Activated CD4-positive, alpha-beta T cell treated with anti-CD3 and anti-CD28 coated beads, Interleukin-2, amount 50 U/mL, for 4 hours (primary cell): ENCODE measurements at places on chromosomes 4 and X.

DNA sequence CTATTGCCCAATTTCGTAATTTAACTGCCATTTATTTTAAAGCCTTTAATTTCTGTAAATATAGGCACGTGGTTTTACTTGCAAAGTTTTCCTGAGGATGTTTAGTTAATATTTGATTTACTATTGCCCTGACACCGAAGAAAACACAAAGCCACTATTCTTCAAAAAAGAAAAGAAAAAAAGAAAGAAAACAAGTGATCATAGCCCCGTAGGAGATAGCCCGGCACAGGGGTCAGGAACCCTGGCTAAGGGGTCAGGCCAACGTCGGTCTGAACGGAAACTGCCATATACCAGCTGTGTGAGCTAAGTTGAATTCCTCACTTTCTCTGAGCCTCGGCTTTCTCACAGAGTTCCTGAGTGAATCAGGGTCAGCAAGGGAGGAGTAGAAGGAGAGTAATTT is 17.7 kb upstream of the LAMP2 start:
- DNase-seq = no peak

GRCh38 chr4:15779306-15779705 is 1.2 kb downstream of the CD38 start:
- DNase-seq = no peak

GRCh38 chr4:182384631-182385091 is 141.5 kb downstream of the TENM3 start:
- no peak for DNase-seq

DNA sequence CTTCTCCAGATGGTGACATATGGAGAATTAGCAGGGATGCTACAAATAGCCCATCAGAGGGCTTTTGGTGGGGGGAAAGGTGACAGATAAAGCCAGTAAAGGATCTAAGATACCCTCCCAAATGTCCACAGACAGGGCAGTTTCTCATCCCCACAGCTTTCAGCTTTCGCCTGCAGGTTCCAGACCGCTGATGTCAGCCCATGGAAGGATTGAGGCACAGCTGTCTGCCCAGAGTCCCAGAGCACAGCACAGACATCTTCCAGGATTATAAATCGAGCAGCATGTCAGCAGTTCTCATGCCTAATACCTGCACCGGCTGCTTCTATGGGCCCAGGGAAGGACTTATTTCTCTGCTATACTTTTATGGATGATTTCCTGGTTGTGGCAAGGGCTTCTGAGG is 96.7 kb upstream of the MXRA5 start:
- DNase-seq = no peak

- DNase-seq = no peak
Measured at GRCh38 chrX:153732401-153732800, 7.7 kb downstream of the ABCD1 start.

GRCh38 chrX:106927023-106927422 is 6.8 kb downstream of the CLDN2 start:
- DNase-seq = no peak

DNA sequence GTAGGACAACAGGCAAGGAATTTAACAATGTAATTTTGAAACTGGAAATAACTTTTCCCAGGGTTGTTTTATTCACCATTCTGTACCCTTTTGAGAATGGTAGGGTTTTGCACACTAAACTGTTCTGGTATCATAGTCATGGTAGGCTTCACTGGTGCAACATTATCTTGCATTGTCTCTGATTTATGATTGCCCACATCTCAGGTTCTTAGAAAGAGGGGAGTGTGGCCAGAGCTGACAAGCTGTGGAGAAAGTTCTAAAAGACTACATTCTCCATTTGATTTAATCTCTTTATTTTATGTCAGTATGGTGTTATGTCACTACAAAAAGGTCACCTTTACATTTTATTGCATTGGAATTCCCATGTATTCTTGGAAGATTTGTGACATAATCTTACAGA is 447.3 kb downstream of the GRIA2 start:
- no peak for DNase-seq

DNA sequence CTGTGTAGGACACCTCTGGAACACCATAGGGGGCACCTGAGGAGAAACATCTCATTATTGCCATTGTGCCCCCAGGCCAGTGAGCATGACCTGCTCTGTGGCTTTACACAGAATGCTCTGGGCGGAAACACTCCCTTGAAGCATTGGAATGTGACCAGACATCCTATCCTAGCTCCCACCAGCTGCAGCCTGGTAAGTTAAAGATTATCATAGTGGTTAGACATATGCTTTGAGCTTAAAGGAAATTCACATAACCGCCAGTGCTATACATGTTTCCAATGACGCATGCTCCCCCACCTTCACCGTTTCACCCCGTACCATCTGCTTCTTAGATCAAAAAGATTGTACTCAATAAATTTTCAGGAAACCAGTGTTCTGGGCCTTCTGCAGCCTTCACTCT is 217.7 kb upstream of the CENPE start:
- DNase-seq = no peak

- no peak for DNase-seq
Measured at GRCh38 chr4:88600176-88600838, 8.0 kb downstream of the HERC3 start.

- DNase-seq = no peak
Measured at GRCh38 chr4:3375688-3376087, 66.1 kb upstream of the HGFAC start.

DNA sequence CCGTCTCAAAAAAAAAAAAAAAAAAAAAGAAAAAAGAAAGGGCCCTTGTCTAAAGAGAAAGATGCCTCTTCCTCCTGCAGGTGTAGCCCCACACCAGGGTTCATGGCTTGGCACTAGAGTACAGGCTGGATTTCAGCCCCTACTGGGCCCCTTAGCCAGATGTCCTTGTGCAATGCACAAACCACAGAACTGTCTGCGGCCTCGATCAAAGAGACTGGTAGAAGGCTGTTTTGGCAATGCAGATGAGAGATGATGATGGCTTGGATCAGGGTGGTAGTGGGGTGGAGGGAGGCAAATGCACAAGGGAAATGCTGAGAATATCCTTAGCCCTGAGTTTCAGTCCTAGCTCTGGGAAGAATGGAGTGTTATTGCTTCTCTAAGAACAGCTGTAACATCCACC is 26.5 kb upstream of the TSR2 start:
- no peak for DNase-seq

GRCh38 chr4:148094149-148094548 is 348.1 kb downstream of the NR3C2 start:
- DNase-seq = no peak

DNA sequence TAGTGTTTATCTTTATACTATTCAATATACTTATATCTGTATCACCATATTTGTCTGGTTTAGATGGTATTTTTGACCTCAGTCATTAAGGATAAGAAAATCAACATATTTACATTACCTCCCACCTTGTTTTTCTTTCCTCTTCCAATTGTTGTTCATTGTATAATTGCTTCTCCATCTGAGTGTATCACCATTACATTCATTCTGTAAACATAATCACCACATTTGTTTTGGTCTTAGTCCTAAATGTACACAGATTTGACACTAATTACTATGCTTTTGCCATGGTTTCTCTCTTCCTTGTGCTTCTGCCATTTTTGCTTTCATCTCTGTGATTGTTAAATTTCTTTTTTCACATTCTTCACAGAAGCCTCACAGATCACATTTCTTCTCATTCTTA is 12.7 kb downstream of the ARMCX6 start:
- DNase-seq = no peak

DNA sequence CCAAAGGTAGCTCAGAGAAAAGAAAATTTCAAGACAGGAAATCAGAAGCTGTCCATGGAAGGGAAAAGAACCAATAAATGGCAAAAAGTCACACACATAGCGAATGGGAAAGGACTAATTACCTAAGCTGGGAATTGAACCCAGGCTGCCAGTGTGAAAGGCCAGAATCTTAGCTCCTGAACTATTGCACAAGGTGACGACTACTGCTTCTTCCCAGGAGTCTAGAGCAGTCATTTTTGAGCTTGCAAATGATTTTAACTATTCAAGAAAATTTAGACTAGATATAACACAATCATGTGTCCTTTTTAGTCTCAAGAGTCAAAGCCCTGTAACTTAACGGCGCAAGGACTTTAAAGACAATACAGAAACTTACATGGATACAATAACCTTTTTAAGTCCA is 34.1 kb upstream of the ZNF81 start:
- no peak for DNase-seq

GRCh38 chr4:26557164-26557563 is 26.7 kb upstream of the TBC1D19 start:
- DNase-seq = no peak

- DNase-seq = no peak
Measured at GRCh38 chr4:44738615-44739014, 12.3 kb upstream of the GNPDA2 start.

- no peak for DNase-seq
Measured at GRCh38 chr4:78446619-78447018, 105.0 kb upstream of the ANXA3 start.

GRCh38 chrX:110836982-110837381 is 41.4 kb upstream of the CHRDL1 start:
- DNase-seq = no peak
